Activated T-cell treated with anti-CD3 and anti-CD28 coated beads for 48 hours (primary cell): ENCODE measurements at places on chromosomes 6 and 20.
A peak's percentile ranks its signal among the peaks of the same experiment; 100 is the strongest.

DNA sequence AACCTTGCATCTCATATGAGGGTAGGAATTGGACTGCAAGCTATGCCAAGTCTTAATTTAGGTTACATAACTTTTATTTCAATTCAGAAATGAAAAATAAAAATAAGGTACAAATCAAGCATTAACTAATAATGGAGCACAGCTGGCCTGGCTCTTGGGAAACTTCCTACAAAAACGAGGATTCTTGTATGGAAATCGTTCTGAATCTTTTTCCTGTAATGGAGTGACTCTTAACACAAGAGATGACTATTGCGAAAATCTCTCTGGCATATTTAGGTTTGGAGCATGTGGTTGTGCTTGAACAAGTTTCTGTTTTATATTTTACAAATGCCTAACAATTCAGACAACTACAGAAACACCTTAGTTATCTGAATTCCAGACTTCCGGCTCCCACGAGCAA is 34.0 kb upstream of the PI16 start:
- no peak for DNase-seq

DNA sequence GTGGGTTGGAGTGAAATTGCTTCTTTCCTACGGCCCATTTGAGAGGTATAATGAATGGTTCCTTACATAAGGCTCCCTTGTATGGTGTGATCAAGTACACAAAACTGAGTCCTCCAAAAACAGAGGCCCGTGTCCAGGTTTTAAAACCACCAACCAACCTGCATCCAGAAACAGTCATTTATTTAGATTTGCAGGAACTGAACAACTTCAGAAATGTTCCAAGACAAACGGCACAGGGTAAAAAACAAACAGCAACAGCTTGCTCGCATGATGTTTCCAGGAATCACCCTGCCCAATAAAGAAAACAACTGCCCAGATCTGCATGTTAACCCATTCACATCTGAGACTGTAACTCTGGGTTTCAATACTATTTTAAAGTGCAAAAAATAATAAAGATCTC is 40.2 kb upstream of the TRAM2 start:
- no peak for DNase-seq

DNA sequence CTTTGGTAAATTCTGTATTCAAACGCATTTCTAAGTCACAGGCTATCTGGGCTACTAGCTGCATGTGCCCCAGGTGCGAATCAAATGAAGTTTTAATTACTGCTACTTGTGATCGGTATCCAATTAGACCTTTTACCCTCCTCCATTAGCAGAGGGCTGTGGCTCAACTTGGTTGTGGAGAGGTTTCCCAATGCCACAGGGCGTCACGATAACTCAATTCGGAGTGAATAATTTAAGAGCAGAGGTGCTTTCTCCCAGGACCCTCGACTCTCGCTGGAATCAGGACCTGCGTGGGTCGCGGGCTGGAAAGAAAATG is 640 bp downstream of the SAYSD1 start:
- DNase-seq = no peak

GRCh38 chr6:37122861-37123260 is 47.1 kb upstream of the PIM1 start:
- no peak for DNase-seq

DNA sequence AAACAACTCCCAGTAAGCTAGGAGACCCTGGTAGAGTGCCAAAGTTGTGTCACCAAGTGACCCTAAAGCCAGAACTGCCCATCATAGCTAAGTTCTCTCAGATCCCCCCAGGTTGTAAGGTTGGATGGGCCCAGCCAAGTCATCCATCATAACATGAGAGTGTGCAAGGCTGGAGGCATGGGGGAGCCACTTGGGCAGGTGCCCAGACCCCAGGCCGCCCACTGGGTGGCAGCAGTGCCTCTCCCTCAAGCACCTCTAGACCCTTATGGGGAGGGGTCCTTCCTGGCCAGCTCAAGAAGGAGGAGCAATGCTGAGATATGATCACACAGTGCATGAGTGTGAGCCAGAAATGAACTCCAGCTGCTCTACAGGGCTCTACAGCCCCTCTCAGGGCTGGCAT is 154.5 kb downstream of the MYLK4 start:
- DNase-seq = no peak

DNA sequence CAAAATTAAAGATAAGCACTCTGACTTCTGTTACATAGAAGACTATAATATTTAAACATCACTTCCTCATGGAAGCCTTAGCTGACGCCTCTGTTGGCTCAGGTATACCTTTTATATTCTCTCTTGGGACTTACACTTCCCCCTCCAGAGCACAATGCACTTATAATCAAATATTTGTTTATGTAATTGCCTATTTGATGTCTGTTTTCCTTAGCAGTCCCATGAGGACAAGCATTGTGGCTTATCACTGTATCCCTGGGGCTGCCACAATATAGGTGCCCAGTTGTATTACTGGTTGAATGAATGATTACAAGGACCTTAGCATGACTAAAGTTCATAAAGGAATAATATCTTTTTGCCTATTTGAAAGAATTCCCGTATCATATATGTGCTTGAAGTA is 186.7 kb upstream of the VGLL2 start:
- no peak for DNase-seq

DNA sequence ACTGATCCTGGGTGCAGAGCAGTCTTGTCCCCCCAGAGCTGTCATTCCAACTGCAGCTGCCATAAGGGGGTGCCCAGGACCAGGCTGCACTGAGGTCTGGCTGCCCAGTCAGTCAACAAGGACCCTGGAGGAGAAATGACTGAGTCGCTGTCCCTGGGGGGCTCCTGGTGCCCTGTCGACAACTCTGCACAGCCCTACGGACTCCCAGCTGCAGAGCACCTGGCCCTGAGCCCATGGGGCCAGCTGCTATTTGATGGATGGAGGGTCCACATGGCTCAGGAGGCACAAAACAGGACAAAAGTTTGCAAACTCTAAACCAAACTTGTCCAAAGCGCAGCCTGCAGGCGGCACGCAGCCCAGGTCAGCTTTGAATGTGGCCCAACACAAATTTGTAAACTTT is 46.3 kb upstream of the RPS6KA2 start:
- DNase-seq = no peak

- DNase-seq = no peak
Observed at GRCh38 chr20:47278907-47279348, 77.6 kb downstream of the ZMYND8 start.

DNA sequence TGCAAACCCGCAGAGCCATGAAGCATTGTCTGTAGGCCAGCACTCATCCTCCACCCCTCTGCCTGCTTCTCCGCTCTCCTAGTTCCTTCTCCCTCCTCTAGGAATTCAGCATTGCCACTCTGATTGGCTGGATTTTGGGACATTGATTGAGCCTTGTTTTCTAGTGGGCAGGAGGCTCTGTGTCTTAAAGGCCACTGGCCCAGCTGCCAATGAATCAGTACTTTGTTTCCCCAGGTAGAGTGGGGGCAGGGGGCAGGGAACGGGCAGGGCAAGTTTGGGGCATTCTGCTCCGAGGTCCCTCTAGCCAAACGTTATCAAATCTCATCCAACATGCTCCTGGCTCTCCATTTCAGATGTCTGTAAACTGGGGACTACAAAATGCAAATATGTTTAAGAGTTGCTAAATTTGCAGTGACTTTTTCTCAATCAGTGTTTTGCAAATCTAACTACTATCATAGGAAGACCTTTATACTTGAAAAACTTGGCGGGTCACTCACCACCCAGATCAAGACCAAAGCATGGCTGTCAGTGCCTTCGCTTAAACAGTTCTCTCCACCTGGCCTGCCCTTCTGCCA is 10.4 kb upstream of the BPI start:
- no peak for DNase-seq

- DNase-seq = no peak
Observed at GRCh38 chr20:51159303-51159702, 136.4 kb upstream of the KCNG1 start.

- DNase-seq = no peak
Observed at GRCh38 chr6:105258816-105259215, 79.0 kb upstream of the POPDC3 start.

GRCh38 chr6:35497571-35498421 is 917 bp upstream of the TEAD3 start:
- peak; percentile 41 for DNase-seq

DNA sequence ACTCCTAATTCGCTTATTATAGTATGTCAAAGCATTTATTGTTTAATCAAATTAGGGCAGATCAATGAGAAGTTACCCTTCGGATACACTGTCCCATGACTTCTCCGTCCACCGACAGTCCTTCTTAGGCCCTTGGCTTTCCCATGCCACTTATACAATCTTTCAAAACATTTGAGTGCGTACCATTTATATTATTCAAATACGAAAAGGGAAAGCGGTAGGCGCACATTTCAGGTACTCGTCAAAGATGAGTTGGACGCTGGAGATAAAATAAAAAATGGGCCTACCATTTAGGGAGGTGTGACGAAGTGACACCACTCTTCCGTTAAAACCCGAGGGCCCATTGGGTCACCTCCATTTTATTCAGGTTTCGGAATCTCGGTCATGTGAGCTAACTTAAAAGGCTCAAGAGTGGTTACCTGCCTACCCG is 542 bp upstream of the AFG1L start:
- DNase-seq = no peak

GRCh38 chr6:18101873-18102272 is 20.6 kb downstream of the NHLRC1 start:
- DNase-seq = no peak

- DNase-seq = no peak
Observed at GRCh38 chr20:35711588-35712209, 12.5 kb downstream of the ROMO1 start.

GRCh38 chr6:16822529-16822928 is 61.3 kb upstream of the ATXN1 start:
- DNase-seq = no peak

DNA sequence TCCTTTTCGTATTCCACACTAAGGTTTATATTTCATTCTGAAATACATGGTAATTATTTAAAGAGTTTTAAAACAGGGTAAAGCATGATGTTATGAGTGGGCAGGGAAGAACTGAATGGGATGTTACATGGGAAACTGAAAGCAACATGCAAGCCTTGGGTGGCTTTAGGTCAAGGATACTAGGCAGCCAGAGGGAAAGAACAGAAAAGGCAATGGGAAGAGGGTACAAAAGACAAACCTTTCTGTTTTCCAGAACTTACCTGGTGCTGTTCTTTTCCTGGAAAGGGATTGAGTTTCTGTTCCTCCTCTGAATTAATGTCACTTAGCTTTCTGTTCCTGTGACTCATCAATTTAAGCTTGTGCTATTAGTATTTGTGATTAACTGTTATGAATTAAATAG is 71.2 kb upstream of the SMIM8 start:
- DNase-seq = no peak

GRCh38 chr20:50601511-50602431 is 89.6 kb downstream of the RIPOR3 start:
- DNase-seq = no peak

DNA sequence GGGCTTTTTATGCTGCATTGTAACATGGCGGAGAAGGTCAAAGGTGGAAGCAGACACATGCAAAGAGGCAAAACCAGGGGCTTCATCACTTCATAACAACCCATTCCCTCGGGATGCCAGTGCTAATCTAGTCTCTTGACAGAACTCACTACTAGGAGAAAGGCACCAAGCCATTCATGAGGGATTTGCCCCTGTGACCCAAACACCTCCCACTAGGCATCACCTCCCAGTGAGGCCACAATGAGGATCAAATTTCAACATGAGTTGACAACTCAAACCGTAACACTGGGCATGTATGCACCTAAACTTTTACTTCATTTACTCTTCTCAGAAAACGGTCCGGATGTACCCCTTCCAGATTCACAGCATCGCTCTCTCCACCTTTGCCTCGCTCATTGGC is 61.9 kb downstream of the CDS2 start:
- DNase-seq = no peak

- no peak for DNase-seq
Observed at GRCh38 chr6:411402-412145, 20.0 kb downstream of the IRF4 start.

- DNase-seq = no peak
Observed at GRCh38 chr20:21167261-21167660, 41.4 kb downstream of the KIZ start.

GRCh38 chr6:33199687-33200218 is 712 bp downstream of the RXRB start:
- DNase-seq = no peak

- no peak for DNase-seq
Observed at GRCh38 chr20:9566977-9567376, 52.6 kb downstream of the LAMP5 start.

DNA sequence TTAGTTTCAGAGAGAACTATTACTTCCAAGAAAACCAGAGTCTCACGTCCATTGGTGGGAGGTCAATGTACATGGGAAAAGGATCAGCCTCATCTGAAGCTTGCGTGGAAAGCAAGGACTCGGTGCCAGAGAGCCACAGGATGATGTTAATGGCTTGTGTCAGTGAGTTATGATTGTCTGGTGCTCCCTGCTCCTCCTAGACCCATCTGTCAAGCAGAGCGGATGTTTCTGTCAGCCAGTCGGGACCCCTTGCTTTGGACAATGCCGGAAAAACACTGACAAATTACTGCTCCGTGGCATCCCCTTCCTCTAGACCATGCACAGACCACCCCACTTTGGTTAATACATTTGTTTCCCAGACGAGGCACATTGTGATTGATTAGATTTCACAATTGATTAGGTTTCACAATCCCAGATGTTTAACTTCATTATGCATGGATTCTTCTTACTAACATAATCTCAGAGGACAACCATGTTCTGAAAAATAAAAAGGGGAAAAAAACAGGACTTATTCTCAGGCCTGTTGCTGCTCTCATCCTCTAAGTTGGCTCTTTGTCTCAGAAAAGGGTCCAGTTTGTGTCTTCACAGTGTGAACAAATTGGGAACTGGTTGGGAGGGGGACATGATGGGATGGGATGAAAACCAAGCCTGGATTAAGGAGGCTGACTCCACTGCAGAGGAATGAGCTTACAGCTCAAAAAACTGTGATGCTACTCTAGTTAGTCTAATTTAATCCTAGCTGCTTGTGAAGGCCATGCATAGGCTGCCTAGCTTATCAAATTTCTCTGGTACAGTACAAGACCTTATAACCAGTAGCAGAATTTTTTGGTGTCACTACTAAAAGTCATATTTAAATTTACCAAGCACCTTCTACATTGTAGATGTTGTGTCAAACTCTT is 51.9 kb downstream of the UNC5CL start:
- DNase-seq = no peak
